Aorta (tissue), 5 donors: ENCODE measurements at places on chromosomes 16 and 17. TPM values are rescaled to one million over a fixed set of nuclear protein-coding genes. Genes with fewer than 3 reads are reported as not detected.

MT1F gene
- 14.4 TPM for total RNA-seq

MYH2 gene
- total RNA-seq, result not detected

RSKR gene
- total RNA-seq, result 15.7 TPM

ABCC11 gene
- total RNA-seq, result not detected

DNA sequence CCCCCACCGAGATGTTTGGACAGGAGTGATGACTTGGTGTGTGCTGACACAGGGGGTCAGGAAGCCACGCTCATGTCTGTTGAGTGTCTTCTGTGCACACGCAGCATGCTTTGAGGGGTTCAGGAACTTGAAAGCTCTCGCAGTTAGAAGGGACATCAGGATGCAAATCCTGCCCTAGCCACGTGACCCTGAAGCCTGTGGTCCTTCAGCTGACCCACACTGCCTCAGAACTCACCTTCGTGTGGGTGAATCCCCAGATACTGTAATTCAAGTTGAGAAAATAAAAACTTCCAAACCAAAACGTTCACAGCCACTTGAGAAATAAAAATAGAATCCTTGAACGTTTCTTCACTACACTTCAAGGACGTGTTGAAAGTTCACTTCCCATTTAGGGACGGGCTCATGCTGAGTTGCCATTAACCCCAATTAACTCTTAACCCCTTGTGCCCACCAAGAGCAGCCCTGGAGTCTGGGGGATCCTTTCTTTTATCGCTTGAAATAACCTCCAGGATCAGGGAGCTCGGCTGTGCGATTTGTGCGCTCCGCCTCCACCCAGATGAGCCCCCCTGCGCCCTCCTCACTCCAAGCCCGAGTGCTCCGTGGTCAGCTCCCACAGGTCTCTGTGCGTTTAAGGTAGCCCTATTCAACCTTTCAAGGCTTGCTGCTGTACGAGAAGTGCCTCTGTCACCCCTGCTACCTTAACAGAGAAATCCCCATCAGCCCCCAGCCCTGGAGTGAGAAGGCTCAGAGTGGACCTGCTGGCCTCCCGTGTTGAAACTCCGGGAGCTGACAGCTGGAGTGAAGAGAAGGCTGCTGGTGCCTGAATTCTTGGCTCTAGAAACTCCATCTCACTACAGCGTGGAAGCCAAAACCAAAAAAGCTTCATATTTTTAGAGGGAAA, 36.2 kb upstream of the NAT9 start:
- H3K36me3 ChIP-seq, result no peaks in the 10 kb centered on the region
- no peak overlapping the region for H3K27ac ChIP-seq
- no peaks in the 10 kb centered on the region for H3K27me3 ChIP-seq
- no peak overlapping the region for H3K4me3 ChIP-seq
- no peaks in the 10 kb centered on the region for H3K4me1 ChIP-seq

GRCh38 chr17:29958947-29959657, 17.7 kb downstream of the EFCAB5 start:
- H3K27me3 ChIP-seq, result no peaks in the 10 kb centered on the region
- H3K27ac ChIP-seq, result no peak overlapping the region
- DNase-seq, result no peak
- H3K36me3 ChIP-seq, result no peaks in the 10 kb centered on the region

- H3K4me1 ChIP-seq, result peaks cover 6% of the 10 kb centered on the region
- DNase-seq, result no peak
- H3K27me3 ChIP-seq, result no peaks in the 10 kb centered on the region
- H3K27ac ChIP-seq, result peak overlapping the region; percentile 83
- no peak overlapping the region for H3K4me3 ChIP-seq
These were observed 6.6 kb downstream of the ZDHHC7 start for GRCh38 chr16:85004587-85005205.

DNA sequence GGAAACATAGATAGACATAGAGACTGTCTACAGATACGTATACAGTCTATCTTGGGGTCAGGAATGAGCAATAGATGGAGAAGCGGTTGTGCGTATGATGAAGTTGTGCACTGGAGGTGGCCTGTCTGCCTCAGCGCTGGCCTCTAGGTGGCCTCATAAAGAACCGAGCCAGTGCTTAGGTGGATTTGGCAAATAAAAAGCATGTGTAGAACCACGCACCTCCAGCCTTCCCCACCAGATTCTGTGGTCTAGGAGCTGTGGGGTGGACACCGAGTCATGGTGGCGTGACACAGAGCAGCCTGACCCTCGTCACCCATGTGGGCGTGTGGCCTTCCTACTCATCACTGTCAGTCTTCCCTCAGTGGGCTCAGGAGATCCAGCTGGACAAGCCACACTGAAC, 34.0 kb downstream of the PGS1 start:
- no peak overlapping the region for H3K4me3 ChIP-seq
- no peaks in the 10 kb centered on the region for H3K4me1 ChIP-seq
- no peaks in the 10 kb centered on the region for H3K27me3 ChIP-seq
- no peaks in the 10 kb centered on the region for H3K36me3 ChIP-seq
- no peak overlapping the region for H3K27ac ChIP-seq

DNA sequence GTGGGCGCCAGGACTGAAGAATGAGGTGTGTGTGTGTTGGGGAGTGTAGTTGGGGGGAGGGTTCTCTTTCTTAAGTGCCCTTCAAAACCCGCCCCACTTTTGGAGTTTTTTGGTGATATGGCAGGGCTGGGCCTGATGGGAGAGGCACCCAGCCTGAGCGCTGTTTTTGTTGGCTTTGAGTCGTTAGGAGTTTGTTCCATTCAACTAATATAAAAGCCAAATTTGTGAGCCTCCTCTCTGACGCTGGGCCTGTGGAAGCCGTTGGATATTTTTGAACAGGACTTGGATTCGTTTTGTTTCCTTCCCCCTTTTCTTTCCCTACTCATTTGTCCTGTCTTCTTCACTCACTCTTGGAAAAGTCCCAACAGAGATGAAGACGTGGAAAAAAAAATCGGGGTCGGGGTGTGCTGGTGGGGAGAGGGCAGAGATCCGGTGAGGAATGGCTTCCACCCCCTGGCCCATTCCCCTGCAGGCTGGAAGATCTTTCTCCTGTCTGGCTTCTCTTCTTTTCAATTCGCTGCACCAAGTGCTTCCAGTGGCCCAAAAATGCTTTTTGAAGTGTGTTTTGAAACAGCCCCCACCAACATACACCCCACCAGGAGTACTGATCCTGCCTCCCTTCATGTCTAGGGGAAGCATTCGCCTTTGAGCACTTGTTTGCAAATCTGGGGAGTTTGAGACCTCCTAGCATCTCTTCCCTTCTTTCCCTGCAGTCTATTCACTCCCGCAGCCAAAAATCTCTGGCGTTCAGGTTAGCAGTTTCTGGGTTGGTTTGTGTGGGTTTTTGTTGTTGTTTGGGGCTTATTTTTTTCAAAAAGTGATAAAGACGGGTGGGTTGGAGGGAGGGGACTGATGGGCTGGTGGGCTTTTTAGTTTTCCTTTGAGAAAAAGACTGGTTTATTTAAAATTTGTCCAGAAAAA, 2.6 kb downstream of the FZD2 start:
- DNase-seq, result peak; percentile 72
- no peaks in the 10 kb centered on the region for H3K4me1 ChIP-seq
- H3K36me3 ChIP-seq, result no peaks in the 10 kb centered on the region
- H3K27ac ChIP-seq, result peak overlapping the region; percentile 61
- no peak overlapping the region for H3K4me3 ChIP-seq

- no peak overlapping the region for H3K4me3 ChIP-seq
- H3K27ac ChIP-seq, result no peak overlapping the region
- DNase-seq, result no peak
- H3K36me3 ChIP-seq, result no peaks in the 10 kb centered on the region
- no peaks in the 10 kb centered on the region for H3K4me1 ChIP-seq
These were observed 407.3 kb downstream of the UTP18 start for GRCh38 chr17:51667706-51668083.

DNA sequence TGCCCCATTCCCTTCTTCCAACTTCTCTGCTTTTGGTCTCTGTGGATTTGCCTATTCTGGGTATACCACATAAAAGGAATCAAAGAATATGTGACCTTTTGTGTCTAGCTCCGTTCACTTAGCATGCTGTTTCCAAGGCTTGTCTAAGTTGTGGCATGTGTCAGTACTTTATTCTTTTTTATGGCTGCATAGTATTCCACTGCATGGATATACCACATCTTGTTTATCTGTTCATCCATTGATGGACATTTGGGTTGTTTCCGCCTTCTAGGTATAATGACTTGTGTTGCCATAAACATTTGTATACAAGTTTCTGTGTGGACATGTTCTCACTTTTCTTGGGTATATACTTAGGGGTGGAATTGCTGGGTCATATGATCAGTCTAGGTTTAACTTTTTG, 432.6 kb downstream of the MAF start:
- no peak overlapping the region for H3K4me3 ChIP-seq
- no peaks in the 10 kb centered on the region for H3K36me3 ChIP-seq
- no peak for DNase-seq
- no peaks in the 10 kb centered on the region for H3K27me3 ChIP-seq

- H3K27me3 ChIP-seq, result no peaks in the 10 kb centered on the region
- no peaks in the 10 kb centered on the region for H3K4me1 ChIP-seq
- H3K36me3 ChIP-seq, result no peaks in the 10 kb centered on the region
These were observed 28.8 kb downstream of the NLRC3 start for GRCh38 chr16:3548445-3548844.
